ENCODE measurements at places on chromosomes 6 and 20.
A peak's percentile ranks its signal among the peaks of the same experiment; 100 is the strongest.

GRCh38 chr20:47019121-47019824 lies 124.6 kb downstream of the EYA2 start:
- DNase-seq, result no peak

GRCh38 chr6:1903780-1904465 lies 294.2 kb downstream of the FOXC1 start:
- DNase-seq, result no peak

DNA sequence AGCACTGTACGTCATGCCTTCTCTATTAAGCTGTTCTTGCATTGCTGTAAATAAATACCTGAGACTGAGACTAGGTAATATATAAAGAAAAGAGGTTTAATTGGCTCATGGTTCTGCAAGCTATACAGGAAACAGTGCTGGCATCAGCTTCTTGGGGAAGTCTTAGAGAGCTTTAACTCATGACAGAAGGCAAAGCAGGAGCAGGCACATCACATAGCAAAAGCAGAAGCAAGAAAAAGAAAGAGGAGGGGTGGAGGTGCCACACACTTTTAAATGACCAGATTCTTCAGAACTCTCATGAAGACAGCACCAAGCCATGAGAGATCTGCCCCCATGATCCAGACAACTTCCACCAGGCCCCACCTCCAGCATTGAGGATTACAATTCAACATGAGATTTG lies 30.1 kb downstream of the CYB5R4 start:
- DNase-seq, result no peak

DNA sequence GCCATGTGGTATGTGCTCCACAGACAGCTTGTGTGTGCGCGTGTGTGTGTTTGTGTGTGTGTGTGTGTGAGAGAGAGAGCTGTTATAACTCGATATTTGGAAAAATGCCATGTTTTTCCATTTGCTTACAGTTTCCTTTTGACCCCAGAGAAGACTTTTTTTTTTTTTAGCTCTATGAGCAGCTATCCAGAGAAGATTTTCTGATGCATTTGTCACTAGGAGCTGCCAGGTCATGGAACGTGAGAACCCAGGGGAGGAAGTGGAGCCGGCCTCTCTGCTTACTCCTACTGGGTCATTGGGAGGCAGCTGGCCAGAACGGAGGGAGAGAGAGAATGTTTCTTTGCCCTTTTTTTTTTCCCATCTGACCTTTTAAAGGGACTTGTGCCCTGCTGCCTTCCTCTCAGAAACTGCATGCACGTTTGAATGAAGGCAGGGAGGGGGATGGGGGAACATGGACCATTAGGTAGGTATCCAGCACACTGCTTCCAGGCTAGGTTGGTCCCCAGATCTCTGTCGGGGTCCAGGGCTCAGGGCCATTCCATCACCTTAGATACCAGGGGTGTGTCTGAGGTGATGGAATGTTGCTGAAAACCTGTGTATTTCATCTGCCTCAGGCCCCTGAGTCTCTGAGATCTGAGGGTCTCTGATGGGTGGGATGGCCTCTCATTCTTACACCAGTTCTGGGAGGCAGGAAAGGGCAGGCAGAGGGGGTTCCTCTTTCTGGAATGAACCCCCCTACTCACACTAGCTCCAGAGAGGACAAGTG lies 11.2 kb upstream of the MRPS18A start:
- no peak for DNase-seq

GRCh38 chr20:24543741-24544140 lies 74.3 kb downstream of the SYNDIG1 start:
- no peak for DNase-seq

- no peak for DNase-seq
Observed at GRCh38 chr20:42959996-42960395, 229.7 kb downstream of the PTPRT start.

- no peak for DNase-seq
Observed at GRCh38 chr6:149314325-149314905, 3.1 kb upstream of the TAB2 start.

DNA sequence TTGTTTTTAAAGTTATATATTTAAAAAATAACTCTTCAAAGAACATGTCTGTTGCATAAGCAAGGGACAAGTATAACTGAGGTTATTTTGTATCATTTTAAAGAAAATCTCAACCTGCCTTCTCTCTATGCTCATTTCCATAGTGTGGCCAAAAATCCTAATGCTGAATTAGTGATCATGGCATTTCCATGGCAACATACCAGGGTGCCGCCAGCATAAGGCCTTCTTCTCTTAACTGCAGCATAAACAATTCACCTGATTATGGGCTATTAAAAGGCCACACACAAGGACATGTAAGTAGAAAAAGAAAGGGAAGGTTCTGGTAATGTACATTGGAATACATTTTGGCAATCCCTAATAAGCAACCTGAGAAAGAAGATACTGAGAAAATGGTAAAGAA lies 95.1 kb upstream of the RNF217 start:
- no peak for DNase-seq

DNA sequence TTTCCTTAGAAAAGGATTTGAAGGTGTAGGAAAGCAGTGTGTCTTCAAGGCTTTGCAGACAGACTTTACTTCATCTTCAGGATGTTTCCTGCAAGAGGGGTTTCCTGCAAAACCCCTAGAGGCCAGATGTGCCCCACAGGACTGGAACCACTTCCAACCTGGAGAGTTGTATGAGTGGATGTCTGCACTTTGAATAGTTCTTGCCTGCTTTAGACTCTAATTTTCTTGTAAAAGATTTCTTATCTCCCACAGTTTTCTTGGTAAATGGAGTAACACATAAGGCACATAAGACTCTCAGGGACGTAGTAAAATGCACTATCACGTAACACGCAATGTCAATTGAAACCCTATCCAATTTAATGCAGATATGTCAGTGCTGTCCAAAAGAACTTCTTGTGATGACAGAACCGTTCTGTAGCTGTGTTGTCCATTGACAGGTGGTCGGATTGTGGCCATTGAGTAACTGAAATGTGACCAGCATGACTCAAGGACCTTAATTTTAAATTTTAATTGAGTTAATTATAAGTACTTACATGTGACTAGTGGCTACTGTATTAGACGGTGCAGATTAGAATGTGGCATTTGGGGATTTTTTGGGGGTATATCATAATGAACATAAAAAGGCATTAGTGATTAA lies 118.7 kb downstream of the JARID2 start:
- DNase-seq, result no peak

- no peak for DNase-seq
Observed at GRCh38 chr6:89589297-89590025, 49.1 kb downstream of the LYRM2 start.

DNA sequence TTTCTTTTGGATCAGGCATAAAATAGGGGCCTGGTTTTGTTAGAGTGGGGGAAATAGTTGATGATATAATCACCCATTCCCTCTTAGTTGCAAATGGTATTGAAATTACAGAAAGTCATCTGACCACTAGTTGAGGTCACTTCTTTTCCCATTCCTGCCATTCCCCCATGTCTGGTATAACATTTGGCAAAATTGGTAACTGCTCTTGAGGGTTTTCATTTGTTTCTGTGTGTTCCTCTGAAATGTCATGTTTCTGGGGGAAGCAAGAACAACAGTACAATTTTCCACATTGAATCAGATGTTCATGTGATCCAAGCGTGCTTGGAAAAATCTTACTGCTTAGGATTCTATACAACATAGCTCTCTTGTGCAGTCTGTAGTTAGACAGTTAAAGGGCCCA lies 7.3 kb downstream of the AIG1 start:
- no peak for DNase-seq

GRCh38 chr20:38286586-38287531 lies 17.1 kb upstream of the BPI start:
- DNase-seq, result no peak

GRCh38 chr20:61754976-61755778 lies 310.5 kb downstream of the TAF4 start:
- DNase-seq, result no peak

- DNase-seq, result no peak
Observed at GRCh38 chr6:134233180-134233955, 84.5 kb downstream of the SGK1 start.

DNA sequence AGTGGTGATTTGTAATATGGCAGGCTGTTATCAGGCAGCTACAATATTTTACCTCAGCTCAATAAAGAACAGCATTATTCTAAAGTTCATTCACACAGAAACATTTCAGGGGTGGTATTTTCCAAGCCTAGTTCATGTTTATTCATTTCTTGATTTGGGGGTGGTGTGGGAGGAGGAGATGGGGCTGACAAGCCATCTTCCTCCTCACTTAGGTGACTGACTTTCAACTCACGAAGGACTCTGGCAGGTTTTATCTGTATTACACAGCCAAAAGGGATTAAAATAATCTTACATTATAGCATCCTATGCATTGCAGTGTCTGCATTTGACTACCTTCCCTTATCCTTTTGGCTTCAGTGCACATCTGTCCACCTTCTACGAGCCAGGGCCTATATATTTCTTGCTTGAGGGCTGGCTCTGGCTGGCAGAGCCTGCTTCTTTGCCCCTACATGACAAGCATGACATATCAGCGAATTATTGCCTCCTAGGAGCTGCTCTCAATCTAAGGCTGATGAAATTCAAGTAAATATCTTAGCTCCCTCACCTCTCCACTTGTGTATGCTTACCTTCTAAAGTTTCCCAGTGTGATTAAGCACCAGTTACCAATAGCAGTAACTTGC lies 20.0 kb downstream of the KHDRBS2 start:
- no peak for DNase-seq

GRCh38 chr6:36947570-36948351 lies 6.8 kb upstream of the PI16 start:
- no peak for DNase-seq

- no peak for DNase-seq
Observed at GRCh38 chr6:168078175-168078942, 653 bp downstream of the FRMD1 start.

GRCh38 chr20:25199473-25200260 lies 4.2 kb downstream of the ENTPD6 start:
- DNase-seq, result no peak

- no peak for DNase-seq
Observed at GRCh38 chr6:35128496-35128895, 12.6 kb downstream of the TCP11 start.

GRCh38 chr20:40813708-40814630 lies 124.9 kb upstream of the MAFB start:
- DNase-seq, result no peak

- DNase-seq, result no peak
Observed at GRCh38 chr6:17863901-17864754, 123.3 kb downstream of the KIF13A start.

DNA sequence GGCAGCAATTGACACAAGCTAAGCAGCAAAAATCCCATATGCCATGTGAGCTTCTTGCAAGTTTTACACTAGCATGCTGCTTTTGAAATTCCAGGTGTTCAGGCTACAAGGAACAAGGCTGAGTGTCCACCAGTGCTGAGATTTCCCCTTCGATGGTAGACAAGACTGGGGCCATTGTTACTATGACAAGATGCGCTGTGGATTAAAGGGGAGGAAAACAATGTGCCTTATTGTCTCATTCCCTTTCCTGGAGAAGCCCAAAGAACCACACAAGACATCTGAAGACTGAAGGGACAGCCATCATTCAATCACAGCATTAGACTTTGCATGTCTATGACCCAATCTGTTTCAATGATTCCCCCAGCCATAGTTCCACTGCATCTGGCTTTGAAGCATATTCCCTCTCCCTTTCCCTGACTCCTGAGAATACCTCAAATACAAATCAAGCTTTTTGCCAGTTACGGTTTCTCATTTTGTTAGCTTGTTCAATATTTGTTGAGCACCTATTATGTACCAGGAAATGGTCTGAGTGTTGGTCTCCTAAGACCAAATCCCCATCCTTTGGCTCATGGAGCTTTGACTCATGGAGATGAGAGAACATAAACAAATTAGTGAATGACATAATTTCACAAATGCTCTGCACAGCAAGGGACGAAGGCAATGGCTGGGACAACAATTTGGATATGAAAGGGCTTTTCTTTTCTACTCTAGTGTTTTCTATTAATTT lies 23.4 kb upstream of the SCGN start:
- no peak for DNase-seq

GRCh38 chr6:150573041-150573681 lies 26.5 kb upstream of the PLEKHG1 start:
- no peak for DNase-seq

DNA sequence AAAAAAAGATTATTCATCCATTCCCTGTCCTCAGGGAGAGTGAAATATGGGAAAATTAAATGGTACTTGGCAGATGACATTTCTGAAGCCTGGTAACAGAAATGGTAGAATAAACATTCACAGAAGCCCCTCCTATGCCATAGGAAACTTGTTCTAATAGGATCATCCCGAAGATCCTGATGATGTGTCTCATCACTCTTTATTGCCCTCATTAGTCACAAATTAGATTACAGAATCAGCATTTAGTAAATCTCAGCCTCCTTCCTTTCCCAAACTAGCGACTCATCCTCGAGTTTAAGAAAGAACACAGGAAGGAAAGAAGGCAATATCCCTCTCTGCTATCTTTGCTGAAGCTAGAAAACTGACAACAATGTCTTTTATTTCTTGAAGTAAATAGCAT lies 154.4 kb downstream of the TMEM200A start:
- DNase-seq, result no peak

DNA sequence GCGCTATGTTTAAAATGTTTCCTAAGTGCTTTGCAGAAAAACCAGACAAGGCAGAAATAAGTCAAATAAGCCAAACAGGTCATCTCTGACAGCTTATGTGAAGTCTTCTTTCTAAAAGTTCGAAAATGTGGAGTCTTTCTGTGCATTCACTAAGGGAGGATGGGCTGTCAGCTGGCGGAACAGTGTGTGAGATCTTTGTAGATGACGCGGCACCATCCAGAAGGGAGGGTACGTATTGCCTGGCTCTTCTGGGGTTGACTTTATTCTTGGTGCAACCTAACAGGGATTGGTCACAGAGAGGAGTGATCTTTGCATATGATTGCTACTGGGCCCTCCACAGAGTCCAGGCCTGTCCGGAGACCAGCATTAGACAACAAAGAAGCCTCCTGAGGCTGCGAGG lies 114.5 kb upstream of the EDN1 start:
- no peak for DNase-seq

DNA sequence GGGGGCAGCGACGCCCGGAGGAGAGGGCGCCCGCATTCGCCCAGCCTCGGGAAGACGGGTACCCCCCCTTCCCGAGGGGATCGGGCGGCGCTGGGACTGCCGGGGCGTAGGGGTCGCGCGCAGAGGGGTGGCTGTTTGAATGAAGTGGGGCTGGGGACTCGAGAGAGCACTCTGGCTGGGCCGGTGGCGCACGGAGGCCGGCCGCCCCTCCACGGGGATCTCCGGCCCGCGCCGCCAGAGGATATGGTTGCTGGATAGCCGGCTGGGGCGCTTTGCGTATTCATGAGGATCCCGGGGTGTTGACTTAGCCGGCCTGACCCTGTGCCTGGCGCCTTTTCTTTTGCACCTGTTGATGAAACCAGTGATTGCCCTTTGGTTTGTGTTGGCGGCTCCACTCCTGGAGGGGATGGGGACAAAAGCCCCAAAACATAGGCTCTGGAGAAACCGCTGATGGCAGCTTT lies 469 bp downstream of the SYNJ2 start:
- DNase-seq, result peak; percentile 4

DNA sequence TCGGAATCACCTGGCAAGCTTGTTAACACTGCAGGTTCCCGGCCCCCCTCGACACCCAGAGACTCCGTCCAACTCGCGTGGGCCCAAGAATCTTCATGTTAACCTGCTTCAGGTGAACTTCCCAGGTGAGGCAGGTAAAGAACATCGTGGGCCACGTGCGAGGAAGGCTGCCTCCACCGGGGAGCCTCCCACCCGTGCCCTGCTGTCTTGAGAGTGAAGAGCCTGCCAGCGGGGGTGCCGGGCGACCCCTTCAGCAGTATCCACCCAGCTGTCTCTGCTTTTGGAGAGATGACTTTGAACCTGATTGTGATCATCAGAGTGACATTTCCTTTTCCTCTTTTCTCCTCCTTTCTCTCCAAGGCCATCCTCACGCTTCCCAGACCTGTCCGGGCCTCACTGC lies 22.9 kb upstream of the RTF2 start:
- DNase-seq, result no peak

GRCh38 chr6:13423252-13423651 lies 64.1 kb downstream of the GFOD1 start:
- DNase-seq, result no peak

Data from stimulated activated CD4-positive, alpha-beta T cell treated with anti-CD3 and anti-CD28 coated beads, Interleukin-15, amount 100 ng/mL, for 1 hour (primary cell).